ENCODE measurements at places on chromosomes 3 and 15.

GRCh38 chr3:126969586-126969985 is 13.3 kb upstream of the PLXNA1 start:
- peak; percentile 23 for DNase-seq

DNA sequence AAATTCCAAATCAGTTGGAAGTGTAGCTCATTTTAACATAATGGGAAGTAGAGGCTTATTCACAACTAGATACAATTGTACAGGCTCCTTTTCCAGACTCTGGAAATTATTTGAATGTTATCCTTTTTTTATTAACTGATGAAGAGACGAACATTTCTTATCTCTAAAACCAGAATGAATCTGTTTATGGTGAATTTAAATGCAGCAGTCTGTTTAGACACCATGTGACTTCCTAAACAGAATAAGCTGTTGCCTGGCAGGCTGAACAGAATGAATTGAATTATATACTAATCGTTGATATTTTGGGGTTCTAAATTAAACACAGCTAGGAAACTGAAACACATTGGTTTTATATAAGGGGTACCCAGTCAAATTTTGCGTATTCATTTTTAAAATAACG is 4.0 kb downstream of the SEC61A1 start:
- no peak for DNase-seq

GRCh38 chr3:41808152-41808551 is 153.8 kb downstream of the ULK4 start:
- peak; percentile 41 for DNase-seq

GRCh38 chr15:45442507-45443135 is 64.3 kb upstream of the GATM start:
- peak; percentile 54 for DNase-seq

DNA sequence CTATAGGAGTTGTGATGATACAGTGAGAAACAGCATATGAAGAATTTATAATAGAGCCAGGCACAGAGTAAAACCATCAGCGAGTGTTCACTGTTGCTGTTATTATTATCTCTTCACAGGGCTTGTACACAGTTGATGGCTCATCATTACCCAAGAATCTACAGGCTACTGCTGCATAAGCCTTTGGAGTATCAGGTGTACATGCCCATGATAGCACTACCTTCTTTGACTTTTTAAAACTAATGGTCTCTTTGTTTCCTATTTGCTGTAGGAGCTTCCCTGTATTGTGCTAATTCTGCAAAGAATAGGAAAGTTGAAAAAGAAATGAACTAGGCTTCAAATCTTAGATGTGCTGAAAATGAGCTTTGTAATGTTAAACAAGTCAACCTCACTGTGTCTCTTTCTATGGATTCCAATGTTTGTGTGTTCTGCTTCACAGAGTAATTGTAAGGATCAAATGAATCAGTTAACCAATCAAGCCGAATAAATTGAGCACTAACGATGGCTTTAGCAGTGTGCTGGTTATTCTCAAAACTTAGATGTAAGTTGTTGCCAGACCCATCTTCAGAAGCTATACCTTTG is 138.8 kb downstream of the TUSC7 start:
- DNase-seq: no peak

DNA sequence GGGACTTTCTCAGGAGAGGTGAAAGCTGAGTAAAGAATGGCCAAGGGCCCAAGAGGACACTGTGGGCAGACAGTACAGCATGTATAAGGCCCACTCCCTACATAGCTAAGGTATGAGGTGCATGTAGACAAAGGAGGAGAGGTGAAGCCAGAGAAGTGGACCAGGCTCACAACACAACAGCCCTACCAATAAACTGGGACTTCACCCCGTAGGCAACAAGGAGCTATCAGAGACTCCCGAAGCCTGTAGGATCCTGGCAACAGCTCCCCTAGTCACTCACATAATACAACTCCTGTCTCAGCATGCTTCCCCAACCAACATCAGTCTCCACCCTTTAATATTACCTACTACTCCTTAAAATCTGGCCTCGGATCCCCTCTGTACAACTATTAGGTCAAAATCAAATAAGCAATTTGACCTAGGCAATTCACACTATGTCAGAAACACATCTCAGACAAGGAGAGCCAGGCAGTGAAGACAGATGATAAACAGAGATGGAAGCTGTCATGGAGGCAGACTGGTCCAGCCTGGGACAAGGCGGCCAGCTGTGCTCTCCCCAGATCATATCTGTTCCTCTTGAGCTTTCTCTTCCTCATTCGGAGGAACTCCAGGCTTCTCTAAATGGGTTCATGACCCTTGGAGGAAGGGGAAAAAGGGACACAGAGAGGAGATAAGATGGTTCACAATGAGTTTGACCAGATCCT is 1.4 kb downstream of the XXYLT1 start:
- DNase-seq: no peak

DNA sequence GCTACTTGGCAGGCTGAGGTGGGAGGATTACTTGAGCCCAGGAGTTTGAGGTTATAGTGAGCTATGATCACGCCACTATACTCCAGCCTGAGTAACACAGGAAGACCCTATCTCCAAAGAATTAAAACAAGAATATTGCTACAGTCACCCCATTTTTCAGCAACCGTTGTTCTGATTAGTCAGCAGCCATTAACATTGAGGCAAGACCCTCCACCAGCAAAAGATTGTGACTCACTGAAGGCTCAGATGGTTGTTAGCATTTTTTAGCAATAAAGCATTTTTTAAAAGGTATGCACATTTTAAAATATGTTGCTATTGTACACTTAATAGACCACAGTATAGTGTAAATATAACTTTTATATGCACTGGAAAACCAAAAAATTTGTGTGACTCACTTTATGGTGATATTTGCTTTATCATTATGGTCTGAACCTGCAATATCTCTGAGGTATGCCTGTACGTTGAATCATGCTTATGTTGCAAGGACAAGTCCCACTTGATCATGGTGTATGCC is 492.6 kb downstream of the SQOR start:
- peak; percentile 45 for DNase-seq

DNA sequence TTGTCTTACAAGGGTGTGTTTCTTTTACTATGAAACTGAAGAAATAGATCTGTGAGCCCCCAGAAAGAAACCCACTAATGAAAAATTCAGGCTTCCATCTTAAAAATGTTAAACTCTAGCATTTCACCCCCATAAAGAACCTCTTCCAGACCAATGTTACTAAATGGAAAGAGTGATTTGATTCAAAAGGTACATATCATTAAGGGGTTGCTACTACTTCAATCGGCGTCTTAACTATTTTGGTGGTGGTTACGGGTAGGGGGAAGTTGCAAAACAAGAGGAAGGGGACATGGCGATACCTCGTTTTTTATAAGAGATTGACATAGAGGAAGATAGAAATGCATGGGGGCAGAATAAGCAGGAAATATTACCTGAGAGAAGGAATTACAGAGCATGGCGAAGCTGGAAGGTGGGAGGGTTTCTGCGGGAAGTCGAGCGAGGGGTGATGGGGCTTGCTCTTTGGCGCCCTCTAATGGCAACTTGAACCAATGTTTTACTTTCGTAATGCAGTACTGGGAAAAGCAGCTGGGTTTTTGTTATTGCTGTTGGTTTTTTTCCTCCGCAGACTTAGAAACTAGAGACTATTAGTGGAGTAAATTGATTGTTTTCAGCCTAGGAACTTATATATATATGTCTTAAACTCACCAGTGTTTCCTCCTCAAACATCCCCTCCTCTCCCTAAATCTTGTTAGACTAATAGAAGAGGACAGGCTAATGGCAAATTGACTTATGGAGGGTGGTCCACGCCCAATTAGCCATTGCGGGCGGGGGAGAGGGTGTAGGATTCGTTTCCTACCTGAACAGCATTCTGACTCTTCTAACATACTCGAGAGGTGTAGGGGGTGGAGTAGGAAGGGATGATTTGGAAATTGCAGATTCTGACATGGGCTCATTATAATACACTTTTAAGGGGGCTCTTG is 11.3 kb upstream of the SOX2 start:
- DNase-seq: peak; percentile 72

- no peak for DNase-seq
Observed at GRCh38 chr3:110164632-110165369, 827.5 kb upstream of the DPPA4 start.

DNA sequence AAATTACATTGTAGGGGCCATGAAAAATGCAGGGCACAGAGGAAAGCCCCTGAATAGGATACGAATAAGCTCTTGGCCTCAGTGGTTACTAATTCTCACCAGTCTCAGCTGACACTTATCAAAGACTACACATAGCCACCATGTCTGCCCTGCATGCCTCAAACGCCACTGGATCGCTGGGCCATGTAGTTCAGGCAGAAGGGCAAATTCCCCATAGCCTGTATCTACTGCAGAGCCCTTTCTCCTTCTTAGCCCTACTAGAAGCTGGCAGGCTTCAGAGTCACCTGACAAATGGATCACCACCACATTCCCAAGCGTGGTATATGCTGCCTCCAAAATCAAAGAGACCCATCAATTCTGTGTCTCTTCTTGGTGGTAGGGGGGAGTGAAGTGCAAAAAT is 177.4 kb downstream of the MINAR1 start:
- no peak for DNase-seq

DNA sequence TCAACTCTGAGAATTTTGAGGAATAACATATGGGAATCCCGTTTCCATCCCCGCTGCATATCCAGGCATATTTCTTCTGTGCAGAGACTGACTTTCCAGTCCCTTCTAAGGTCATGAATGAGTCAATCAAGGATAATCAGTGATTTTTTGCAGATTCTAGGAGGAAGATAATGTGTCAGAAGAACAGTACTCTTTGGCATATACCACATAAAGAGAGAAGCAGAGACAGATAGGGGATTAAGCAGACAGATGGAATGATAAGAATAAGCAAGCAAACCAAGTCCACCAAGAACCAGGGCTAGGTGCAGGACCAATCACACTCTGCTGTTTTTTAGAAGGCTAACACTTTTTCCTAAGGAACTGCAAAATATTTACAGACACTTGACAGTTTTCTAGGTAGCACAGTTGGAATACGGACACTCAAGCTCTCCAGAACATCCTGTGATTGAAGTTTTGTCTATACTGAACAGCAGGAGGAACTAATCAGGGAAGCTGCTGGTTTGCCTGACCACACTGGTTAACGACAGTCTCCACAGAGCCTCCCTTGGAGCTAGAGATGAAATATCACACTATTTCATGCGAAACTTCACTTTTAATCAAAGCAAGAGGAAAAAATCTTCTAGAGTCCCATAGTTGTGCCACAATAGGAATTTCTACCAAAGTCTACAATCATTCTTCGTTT is 450.0 kb upstream of the KCNMB2 start:
- no peak for DNase-seq

DNA sequence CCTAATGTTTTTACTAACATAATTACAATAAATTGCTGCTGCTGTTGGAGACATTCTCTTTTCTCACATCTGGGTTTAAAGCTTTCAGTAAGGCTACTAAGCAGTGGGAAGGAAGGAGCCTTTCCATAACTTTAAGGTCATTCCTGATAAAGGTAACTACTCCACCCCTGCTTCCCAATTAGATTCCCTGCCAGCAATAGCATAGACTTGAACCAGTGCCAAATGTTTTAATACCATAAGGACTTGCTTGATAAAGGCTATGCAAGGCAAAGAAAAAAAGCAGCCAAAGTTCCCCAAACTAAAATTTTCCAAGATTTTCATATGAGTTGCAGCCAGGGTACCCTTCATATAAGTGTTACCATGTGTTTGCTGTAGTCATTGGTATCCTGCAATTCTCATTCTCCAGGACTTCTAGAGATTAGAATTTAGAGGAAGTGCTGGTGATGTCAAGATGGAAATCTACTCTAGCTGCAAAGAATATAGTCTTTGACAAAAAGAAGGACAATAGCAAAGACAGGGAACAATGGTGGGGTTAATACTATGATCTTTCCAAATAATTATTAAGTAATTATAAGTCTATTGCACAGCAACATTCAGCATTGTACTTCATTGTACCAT is 106.1 kb downstream of the FILIP1L start:
- DNase-seq: no peak

DNA sequence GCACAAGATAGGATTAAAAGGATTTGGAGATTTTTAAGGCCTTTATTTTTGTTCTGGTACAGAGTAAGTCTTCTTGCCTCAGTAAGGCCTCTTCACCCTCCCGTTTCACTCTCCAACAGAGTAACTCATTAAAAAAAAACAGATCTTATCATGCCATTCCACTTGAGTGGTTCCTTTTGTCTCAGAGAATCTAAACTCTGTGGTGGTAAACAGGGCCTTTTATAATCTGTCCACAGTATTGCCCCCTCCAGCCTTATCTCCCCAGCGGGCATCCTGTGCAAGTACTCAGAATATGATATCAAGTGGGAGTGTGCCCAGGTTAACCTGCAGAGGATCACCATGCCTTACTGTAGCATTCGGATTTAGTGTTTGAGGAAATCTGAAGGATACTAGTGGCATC is 20.3 kb upstream of the ATOSA start:
- no peak for DNase-seq

DNA sequence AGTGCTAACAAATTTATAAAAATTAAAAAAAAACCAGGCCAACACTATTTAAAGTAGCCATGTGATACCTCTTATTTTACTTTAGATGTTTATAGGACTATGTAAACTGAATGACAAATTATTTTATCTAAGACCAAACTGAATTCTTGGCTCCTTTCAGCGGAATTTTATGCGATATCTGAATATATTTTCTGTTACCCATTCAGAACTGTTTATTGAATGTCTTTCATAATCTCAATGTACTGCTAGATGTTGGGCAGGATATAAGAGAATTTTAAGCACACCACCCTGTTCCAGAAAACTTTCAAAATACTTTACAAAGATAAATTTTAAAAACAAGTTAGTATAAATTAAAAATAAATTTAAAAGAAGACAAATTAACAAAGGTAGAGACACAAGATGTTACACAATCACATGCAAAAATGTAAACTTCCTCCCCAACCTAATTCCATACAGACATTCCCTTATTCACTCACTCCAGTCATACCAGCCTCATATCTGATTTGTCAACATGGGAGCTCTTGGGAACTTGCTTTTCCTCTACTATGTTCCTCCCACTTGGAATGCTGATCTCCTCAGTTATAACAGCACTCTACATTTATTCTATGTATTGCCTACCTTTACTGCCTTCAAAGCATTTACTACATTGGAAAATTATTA is 154.6 kb upstream of the MBNL1 start:
- DNase-seq: no peak

DNA sequence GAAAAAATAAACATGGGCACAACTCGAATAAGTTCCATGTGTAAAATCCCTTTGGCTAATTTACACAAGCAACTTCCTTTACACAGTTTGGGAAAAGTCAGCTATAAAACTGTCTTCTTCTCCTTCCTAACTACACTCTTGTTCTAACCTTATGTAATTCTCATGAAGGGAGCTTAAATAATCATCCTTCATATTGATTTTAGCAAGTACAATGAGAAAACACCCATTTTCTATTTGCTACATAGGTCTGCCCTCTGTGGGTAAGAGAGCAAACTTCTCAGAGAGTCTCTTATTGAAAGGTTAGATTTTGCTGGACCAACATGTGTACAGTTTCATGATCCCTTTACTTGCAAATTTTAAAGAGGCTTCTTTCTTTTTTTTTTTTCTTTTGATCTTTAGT is 398.5 kb downstream of the ROBO1 start:
- peak; percentile 46 for DNase-seq

DNA sequence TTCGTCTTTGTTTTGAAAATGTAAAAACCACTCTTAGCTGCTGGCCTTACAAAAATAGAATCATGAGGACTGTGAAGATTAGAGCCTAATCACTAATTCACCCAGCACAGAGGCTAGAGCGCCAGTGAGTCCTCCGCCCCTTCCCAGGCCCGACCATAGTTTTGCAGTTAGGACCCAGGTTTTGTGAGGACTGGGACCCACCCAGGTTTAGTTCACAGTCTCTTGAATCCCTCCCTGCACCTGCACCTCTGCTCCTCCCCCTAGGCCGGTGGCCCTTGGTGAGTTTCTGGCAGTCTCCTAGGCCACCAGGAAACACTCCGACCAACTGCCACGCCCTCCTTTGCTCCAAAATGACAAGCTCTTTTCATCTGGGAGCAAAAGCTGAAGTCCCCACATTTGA is 136.0 kb upstream of the CCDC54 start:
- peak; percentile 58 for DNase-seq

Measured in ELR (cell line).